ENCODE measurements at places on chromosomes 2 and 18.

DNA sequence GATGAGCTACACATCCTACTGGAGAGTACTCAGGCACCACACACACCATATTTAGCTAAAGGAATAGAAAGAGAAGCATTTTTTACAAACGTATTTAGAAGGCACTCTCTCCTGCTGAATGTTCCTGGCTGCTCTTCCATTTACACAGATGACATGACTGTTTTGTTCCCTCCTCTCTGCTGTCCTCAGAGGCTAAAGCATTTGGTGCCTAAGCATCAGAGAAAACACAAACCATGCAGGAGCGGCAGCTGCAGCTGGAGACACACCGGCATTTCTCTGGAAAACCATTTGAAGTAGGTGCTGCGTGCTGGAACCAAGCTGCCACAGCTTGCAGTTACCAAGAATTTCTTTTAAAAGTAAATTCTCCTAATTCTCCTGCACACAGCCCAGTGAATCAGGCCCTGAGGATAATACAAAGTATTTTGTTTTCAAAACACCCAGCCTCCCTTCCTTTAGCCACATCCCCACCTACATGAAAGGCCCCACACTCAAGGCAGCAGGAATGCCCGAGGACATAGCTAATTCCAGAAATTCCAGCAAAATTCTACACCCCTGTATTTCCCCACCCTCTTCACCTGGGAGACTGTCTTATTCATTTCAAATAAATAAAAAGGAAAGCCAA, 488.9 kb upstream of the SOX11 start:
- no peak for DNase-seq

DNA sequence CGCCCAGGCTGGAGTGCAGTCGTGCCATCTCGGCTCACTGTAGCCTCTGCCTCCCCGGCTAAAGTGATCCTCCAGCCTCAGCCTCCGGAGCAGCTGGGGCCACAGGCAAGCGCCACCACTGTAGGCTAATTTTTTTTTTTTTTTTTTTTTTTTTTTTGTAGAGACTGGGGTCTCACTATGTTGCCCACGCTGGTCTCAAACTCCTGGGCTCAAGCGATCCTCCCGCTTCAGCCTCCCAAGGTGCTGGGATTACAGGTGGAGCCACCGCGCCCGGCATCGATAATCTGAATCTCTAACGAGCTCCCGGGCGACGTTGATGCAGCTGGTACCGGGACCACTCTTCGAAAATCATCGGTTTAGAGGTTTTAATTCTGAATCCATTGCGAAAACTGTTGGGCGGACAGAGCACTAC, 520 bp upstream of the CYP20A1 start:
- DNase-seq, result no peak

- no peak for DNase-seq
Measured at GRCh38 chr2:2636813-2637212, 305.7 kb upstream of the MYT1L start.

GRCh38 chr2:121558329-121558728, 27.6 kb downstream of the RNU4ATAC start:
- DNase-seq, result no peak

GRCh38 chr18:64566456-64566855, 417.6 kb upstream of the LINC00305 start:
- no peak for DNase-seq

DNA sequence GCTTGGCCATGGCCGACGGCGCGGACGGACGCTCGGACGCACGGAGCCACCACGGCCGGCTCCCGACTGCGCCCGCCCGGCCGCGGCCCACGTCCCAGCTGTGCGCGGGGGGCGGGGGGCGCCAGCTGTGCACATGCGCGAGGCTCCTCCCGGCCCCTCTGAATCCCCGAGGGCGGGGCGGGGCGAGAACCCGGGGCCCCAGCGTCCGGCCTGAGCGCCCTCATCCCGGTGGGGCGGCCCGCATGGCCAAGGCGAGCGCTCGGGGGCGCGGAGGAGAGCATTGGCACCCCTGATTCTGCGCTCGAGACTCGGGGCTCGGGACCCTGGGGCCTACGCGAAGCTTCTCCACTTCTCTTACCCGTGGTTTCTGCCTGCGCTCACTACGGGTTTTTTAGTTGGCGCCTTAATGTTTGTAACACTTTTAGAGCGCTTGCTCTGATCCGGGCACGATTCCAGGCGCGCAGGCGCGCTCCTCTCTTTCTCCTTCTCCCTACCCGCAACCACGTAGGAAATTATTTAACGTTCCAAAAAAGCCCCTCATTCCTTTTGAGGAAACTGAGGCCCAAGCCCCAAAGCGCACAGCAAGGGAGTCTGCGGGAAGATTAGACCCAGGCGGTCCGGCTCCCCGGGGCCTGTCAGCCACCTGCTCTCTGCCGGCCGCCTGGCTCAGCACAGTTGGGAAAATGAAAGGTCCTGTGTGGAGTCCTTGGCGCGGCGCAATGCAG, at the start of gene PXDN:
Gene PXDN (minus strand): TSS at position 70 of the 725 bp plus-strand sequence. CDS start 60 bp downstream, at position 10.
- no peak for DNase-seq
